ENCODE measurements at places on chromosomes 1 and 21. TPM values are rescaled to one million over a fixed set of nuclear protein-coding genes. Genes with fewer than 3 reads are reported as not detected.

GRCh38 chr1:215890438-215890837 is 323.3 kb downstream of the KCTD3 start:
- DNase-seq: no peak

DNA sequence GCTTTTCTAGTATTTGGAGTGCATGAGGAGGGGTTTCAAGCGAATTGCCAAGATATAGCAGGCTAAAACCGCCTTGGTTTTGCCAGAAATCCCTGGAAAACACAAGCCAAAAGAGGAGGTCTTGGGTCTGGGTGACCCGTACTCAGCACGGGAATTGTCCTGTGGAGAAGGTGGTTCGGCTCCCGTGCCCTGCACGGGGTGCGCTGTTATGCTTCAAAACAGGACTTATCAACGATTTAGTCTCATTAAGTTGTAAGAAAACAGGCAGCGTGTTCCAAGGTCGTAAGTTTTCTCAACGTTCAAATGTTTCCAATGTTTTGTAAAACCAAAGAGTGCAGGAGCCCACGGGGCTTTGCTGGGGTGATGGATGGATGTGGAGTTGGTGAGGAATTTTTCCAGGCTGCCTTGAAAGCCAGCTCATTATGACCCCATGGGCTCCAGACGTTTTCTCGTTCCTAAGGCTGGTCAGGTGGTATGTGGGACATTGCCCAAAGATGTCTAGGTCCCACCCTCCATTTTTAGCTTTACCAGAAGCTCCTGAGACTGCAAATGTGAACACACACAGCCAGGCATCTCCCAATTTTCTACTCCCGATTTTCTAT is 75.4 kb upstream of the CLDN14 start:
- no peak for DNase-seq

DNA sequence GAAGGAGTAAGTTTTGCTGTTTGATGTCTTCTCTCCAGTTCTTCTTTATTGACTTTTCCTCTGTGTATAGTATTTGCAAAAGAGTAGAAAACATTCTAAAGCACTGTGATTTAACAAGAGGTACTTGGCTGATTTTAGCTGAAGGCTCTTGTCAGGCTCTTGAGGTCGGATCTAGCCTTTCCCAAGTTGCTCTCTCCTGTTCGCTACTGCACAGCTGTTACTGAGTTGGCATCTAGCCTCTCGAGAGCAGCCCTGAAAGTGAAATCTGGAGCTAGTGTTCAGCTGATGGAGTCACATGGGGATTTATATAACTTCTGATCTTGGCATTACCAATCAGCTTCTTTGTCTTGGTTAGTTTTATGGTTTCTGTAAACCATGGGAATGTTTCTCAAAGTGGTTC is 193.1 kb downstream of the RYR2 start:
- peak; percentile 19 for DNase-seq

GRCh38 chr1:224447971-224448370 is 13.4 kb upstream of the WDR26 start:
- no peak for DNase-seq

DNA sequence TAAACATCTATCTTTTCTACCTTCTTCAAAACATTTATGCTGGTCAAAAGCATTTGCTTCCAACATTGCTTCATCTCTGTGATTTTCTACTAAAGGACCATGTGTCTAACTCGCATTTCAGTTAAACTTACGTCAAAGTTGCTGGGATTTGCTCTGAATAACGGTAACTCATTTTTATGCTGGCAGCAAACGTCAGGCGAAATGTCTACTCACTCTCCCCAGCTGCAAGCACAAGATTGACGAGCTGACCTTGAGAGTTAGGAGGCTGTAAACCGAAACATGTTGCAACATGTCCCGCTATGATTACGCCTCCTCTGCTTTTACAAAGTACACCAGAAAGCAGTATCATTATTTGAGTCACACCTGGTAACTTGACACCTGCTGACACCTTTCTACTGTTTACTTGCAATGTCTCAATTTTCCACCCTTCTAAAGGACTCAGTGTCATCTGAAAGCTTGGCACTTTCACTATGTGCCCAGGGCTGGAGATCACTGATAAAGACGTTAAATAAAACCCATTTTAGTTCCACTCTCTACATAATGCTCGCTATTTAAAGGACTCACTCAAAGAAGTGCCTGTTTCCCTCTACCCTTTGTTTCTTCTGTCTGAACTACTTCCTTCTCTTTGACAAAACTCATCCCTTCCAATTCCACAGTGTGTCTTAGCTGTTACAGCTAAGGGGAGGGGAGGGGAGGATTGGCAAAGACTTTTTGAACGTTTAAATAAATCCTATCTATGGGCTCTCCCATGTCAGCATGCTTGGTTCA is 111.9 kb downstream of the PTPN14 start:
- no peak for DNase-seq

CCDC185 gene
- not detected for polyA plus RNA-seq

PCSK9 gene
- polyA plus RNA-seq: 9.1 TPM

RIIAD1 gene
- polyA plus RNA-seq: not detected

BMP8B gene
- 1.5 TPM for polyA plus RNA-seq
